Dermis microvascular lymphatic vessel endothelial cell (primary cell): ENCODE measurements at places on chromosomes 11 and 22. TPM values are rescaled to one million over a fixed set of nuclear protein-coding genes. Genes with fewer than 3 reads are reported as not detected.

The VPREB1 gene
- total RNA-seq, result not detected in 2 replicates

DNA sequence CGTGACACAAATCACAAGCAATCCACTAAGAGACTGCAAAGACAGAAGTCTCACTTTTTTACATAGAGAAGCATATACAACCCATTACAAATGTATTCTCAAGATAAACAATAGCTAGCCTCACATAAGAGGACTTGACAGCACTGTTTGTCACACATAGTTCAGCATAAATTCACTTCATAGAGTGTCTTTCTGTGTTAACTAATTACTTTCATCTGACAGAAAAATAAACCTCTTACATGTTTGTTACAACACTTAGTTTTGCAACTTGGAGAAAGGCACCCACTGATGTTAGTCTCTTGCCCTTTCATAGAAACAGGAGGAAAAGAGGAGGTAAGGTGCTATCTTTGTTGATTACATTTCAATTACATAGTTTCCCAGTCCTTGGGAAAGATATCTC lies 2221.9 kb upstream of the RAG2 start:
- no peak for DNase-seq

DNA sequence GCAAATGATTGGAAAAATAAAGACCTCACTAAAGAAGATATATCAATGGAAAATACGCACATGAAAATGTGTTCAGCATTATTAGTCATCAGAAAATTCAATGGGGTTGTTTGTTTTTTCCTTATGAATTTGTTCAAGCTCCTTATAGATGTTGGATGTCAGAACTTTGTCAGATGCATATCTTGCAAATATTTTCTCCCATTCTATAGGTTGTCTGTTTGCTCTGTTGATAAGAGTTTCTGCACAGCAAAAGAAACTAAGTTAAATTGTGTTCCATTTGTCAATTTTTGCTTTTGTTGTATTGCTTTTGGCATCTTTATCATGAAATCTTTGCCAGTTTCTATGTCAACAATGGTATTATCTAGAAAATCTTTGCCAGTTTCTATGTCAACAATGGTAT lies 633.9 kb upstream of the CHORDC1 start:
- no peak for DNase-seq

DNA sequence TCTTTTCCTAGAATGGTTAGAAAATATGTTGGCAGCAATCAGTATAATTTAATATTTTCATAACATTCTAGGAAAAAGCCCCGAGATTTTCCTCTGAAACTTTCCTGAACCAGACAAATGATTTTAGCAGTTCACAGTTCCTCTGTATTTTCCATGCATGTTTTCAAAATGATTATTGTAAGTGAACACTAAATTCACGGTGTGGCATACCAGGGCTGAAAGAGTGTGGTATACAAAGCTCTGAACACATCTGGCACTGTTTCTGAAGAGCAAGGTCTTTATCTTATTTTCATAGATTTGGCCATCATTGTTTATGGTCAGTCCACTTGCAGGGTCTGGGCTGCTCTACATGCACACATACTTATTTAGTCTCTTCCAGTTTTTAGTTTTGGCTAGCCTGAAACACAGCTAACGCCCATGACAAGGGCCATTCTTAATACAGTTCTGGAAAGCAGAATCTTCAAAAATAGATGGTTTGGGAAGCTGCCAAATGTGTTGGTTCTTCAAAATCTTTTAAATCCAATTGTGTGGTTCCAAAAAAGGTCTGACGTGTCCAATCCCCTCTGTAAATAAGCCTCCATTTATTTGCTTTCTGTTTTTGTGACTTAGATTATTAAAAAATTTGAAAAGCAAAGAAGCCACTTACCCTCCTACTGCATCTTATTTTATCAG lies 7.9 kb upstream of the GAB2 start:
- no peak for DNase-seq

DNA sequence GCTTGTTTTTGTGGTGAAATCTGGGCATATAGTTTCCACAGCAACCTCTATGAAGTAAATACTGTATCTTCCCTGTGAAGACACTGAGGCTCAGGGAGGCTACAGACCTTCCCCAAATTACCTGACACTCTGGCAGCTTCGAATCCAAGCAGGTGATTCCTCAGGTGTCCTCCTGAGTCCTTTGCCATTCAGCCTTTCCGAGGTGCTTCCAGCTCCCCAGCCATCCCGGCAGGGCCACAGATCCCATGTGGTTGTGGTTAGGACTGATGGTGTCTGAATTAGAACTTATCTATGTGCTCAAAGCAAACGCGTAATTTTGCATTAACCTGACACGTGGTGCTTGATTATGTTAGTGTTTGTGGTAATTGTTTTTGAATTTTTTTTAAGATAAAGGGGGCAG lies 785.6 kb downstream of the BRD1 start:
- DNase-seq, result no peak

DNA sequence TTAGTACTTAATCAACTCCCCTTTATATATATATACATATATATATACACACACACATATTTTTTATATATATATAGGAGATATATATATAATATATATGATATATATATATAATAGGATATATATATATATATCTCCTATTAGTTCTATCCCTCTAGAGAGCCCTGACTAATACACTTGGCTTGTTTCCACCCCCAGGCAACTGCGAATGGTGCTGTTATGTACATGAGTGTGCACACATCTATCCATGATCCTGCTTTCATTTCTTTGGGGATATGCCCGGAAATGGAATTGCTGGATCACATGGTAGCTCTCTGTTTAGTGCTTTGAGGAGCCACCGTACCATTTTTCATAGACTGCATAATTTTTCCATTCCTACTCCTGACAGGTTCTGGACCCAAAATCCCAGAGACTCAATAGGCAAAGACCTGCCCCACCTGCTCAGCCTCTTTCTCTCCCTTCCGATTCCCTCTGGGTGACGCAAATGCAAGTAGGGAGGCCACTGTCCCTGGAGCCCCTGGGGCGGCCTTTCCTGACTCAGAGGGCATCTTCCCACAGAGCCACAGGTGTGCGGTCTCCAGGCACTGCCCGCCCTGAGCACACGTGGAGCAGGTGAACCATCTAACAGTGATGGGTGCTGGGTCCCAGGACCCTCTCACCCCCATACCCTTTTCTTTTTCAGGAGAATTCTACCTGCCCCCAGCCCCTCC lies 12.0 kb downstream of the FGF3 start:
- no peak for DNase-seq

DNA sequence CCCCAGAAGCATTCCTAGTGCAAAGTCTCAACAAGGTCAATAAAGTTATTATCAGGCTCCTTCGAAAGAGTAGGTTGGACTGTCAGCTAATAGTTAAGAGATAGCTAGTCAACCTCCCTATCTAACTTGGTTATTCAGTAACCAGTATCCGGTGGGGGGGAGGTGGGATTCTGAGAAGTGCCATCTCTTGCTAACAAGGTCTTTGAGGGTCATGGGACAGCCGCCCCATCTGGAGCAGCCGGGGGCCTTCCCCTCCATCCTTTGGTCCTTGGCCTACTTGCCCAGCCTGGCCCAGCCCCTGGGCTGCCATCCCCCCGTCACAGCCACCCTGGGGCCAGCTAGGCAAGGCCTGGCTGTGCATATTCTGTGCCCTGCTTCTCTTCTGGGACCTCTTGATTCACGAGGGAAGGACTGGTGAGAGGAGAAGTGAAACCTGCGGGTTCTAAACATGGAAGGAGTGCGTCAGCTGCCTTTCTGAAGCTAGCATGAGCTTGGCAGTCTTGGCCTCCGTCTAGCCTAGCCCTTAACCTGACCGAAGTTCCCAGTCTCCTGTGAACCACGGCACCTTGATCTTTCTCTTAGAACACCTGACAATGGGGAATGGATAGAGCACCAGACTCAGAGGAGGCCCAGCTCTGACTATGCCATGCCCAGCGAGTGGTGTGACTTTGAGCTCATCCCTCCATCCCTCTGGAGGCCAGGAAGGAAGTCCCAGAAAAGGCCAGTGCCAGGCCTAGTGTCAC lies 9.3 kb downstream of the SLC37A2 start:
- no peak for DNase-seq

The CD3G gene
- not detected in 2 replicates for total RNA-seq

The RAG2 gene
- not detected in 2 replicates for total RNA-seq

DNA sequence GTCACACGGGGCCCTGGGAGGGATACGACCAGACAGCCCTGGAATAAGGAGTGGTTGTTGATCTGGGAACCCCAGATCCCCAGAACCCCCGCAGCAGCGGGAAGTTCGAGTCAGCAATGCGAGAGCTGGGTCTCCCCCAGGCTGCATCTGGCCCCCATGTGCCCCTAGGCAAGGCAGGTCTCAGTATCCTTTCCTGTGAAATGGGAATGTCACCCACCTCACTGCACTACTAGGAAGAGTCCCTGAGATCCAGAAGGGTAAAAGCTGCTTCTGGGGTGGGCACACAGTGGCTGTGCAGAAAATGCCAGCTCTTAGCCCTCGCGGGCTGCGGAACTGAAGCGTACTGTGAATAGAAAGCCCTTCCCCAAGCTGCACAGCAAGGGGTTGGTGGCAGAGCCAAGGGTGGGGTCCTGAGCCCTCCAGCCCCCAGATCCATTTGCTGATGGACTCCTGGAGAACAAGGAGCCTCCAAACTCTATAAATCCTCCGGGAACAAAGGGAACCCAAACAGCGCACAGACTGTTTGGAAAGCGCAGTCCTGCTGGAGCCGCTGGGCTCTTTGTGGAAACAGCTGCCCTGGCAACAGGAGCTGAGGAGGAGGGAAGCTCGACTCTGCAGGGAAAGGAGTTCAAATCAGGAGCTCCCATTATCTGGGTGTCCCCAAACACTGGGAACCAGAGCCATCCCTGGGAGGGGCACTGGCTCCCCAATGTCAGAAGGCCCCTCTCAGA lies 68.2 kb upstream of the SHISAL1 start:
- no peak for DNase-seq

DNA sequence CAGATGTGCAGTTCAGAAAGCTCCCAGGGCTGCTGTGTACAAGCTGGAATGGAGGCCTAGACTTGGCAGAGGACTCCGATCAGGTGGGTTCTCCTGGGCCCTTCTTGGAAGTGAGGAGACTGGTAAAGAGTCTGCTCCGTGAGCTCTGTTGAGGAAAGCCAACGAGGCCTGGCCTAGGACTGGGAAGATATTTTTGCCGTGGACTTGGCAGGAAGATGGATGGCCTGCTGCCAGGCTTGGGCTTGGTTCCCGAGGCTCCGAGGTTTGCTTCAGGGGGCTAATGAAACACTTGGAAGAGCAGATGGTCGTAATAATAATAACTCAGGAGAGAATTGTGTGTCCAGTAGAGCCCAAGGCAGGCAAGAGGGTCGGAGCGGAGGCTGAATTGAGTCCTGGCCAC lies 3.9 kb downstream of the GALR3 start:
- no peak for DNase-seq

The INSC gene
- under 0.01 TPM in 1 of 2 replicates, not detected in the other for total RNA-seq

DNA sequence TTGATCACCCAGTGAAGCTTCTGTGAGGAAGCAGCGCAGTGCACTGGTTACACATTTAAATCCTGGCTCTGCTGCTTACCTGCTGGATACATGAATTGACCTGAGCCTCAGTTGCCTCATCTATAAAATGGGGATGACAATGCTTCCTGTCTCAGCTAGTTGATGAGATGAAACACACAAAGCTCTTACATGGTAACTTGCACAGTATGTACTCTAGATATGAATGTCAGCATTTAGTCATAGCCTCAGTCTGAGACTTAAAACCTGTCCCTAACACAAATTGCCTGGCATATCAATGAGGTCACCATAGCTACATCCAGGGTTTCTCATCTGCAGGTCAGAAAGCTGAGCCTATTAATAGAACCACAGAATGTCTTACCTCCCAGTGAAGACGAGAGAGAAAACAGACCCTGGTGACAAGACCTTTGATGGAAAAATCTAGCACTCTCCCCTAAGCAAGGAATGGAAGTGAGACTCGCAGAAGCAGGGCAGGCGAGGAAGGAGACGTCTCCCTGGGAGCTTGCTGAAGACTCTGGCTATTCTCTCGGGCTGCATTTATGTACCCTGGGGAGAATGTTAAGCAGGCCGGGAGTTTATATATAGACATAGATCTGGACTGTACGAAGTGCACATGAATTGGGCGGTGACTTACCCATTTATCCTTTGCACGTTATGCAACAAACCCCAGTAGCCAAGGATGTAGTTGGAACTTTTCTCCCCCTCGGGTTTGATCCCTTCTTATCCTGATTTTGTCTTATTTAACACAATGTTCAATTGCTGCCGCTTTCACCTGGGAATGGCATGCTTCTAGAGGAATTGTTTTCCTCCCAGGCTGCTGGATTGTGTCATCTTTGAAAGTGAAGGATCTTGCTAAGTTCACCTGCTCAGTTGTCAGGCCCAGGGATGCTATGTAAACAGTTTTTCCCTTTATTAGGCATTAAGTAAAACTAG lies 18.0 kb downstream of the SDHAF2 start:
- DNase-seq, result no peak

GRCh38 chr22:34308101-34308500 lies 387.8 kb upstream of the LARGE1 start:
- no peak for DNase-seq

The LUZP2 gene
- total RNA-seq, result not detected in 2 replicates

- DNase-seq, result peak; percentile 81
Measured at GRCh38 chr11:108871152-108871551, 206.3 kb downstream of the DDX10 start.

- no peak for DNase-seq
Measured at GRCh38 chr11:13008061-13008435, 1.1 kb upstream of the RASSF10 start.

The MS4A3 gene
- not detected in 2 replicates for total RNA-seq

The IFITM2 gene
- 23.1 and 91.9 TPM in 2 replicates for total RNA-seq

DNA sequence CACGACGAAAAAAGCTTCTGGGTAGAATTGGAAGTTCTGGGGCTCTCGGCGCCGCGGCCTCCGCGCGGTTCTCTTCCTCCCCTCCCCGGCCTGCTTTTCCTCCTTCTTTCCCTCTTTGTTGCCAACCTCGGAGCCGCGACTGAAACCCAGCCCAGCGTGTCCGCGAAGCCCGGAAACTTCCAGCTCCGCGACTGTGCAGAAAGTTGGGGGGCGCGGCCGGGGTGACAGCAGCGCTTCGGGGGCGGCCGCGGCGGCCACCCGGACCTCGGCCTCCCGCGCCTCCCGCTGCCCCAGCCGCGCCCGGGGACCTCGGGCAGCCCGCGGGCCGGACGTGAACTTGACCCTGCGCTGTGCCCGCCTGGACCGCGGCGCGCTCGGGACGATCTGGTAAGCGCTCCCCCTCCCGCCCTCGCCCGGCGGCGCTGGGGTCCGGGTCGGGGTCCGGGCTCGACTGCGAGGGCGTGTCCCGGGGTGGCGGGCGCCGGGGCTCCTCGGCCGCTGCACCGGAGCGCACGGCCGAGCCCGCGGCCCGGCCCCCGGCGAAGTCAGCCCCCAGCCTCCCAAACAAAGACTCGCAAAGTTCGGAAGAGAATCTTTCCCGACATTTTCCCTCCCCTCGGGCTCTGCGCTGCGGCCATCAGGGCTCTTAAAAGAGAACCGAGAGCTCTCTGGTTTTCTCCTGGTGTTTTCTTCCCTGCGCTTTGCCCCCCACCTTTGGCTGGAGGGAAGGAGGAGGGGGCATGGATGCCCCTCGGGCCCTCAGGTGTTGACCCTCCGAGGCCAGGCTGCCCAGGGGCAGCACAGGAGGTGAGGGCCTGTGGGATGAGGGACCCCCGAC lies 67.9 kb upstream of the WNT7B start:
- DNase-seq, result no peak

- DNase-seq, result no peak
Measured at GRCh38 chr11:95365348-95365747, 134.3 kb upstream of the SESN3 start.

The IGSF22 gene
- total RNA-seq, result 0.13 and 0.26 TPM in 2 replicates
